ENCODE measurements at places on chromosomes 6 and 20.

DNA sequence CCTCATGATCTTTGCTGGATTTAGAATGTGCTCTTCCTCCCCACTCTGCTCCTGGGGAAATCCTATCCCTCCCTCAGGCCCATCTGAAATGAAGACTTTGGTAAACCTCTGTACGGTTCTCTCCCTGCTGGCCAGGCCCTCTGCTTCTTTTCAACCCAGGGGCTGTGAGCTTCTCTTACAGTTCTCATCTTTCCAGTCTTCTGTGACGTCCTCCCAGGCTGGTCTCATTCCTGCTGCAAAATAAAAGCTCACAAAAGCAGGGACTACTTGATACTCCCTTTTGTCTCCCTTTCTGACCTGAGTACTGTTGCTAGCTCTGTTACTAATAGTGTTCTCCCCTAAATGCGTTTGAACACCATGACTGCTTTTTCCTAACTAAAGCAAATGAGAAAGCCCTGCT, 46.3 kb downstream of the UNC5CL start:
- no peak for DNase-seq

DNA sequence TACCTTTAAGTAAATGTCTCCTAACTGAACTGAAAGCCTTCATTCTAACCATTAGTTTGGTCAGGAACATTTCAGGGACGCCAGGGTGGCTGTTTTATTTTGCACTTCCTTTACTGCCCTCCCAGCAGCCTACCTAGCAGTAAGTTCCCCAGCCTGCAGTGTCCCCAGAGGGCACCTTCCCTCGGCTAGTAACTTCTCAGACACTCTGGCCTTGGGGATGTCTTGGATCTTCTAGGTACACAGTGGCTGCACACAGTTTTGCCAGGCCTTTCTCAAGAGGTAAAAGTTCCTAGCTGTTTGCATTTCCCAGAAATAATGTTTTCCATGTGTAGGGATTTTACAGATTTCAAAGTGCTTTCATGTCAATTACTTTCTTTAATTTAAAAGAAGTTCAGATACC, 378 bp upstream of the LAMA2 start:
- no peak for DNase-seq

DNA sequence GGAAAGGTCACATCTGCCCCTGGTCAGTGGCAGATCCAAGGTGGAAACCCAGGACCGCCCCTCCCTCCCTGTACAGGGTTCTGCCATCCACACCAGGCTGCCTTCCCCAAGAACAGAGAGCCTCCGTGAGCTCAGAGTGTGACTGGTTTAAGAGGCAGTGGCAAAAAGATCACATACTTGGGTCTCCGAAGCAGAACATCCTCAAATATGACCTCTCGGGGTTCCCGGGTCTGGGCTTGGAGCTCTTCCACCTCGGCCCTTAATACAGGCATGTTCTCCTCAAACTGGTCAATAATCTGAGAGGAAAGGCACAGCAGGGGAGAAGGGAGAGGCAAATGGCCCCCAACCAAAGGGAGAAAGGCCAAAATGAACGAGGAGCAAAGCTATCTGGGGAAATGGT, 14.8 kb downstream of the C20orf96 start:
- DNase-seq, result no peak

DNA sequence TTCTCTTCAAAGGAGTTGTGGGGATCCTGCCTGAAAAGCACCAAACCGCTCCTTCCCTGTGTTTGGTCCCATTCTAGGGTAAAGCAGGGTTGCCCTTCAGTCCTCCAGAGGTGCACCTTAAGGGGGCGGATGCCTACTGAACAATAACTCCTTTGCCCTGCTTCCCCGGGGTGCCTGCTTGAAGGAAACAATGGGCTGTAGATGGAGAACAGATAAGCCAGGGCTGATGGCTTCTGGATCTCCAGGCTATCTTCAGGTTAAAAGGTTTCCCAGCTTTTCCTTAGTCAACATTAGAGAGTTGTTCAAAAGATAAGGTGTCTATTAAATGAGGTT, 5.4 kb upstream of the PRDM1 start:
- DNase-seq, result no peak

GRCh38 chr6:87237804-87238203, 82.4 kb downstream of the ZNF292 start:
- DNase-seq, result no peak

GRCh38 chr6:85251300-85251699, 198.6 kb upstream of the NT5E start:
- no peak for DNase-seq

- no peak for DNase-seq
These were observed 19.2 kb upstream of the ZSCAN16 start for GRCh38 chr6:28105245-28105639.

DNA sequence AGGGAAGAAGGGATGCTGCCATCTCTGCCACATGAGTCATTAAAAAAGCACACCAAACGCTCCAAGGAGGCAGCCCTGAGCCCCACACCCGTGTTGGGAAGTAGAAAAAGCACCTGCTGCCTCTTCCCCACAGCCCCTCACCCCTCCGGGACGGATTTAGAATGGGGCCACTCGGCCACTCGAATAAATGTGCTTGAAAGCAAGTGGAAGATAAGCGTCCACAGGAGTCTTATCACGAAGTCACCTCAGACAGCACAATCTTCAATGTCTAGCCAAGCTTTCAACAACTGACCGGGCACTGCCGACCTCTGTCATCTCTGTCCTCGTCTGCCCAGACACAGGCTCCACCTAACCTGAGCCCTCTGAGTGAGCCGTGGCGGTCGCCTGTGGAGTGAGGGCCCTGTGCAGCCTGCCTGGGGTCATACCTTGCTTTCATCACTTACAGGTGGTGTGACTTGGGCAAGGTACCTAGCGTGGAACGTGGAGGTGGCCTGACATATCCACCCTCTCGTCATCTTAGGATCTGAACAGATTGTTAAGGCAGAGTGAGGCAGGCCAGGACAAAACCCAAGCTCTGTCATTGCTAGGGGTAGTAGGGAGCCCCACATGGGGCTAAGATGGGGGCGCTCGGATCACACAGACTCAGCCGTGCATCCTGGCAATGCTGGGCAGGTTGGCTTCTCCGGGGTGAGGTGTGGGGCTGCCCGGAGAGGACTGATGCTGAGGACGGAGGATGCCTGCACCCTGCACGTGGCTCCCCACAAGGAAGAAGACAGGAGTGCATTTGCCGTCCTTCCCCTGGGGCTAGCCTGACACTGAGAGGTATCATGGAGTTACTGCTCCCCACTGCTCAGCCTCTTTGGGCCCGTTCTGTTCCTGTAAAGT, 34.8 kb downstream of the PSMG4 start:
- no peak for DNase-seq

- DNase-seq, result no peak
These were observed 14.8 kb upstream of the LPA start for GRCh38 chr6:160678744-160679401.

DNA sequence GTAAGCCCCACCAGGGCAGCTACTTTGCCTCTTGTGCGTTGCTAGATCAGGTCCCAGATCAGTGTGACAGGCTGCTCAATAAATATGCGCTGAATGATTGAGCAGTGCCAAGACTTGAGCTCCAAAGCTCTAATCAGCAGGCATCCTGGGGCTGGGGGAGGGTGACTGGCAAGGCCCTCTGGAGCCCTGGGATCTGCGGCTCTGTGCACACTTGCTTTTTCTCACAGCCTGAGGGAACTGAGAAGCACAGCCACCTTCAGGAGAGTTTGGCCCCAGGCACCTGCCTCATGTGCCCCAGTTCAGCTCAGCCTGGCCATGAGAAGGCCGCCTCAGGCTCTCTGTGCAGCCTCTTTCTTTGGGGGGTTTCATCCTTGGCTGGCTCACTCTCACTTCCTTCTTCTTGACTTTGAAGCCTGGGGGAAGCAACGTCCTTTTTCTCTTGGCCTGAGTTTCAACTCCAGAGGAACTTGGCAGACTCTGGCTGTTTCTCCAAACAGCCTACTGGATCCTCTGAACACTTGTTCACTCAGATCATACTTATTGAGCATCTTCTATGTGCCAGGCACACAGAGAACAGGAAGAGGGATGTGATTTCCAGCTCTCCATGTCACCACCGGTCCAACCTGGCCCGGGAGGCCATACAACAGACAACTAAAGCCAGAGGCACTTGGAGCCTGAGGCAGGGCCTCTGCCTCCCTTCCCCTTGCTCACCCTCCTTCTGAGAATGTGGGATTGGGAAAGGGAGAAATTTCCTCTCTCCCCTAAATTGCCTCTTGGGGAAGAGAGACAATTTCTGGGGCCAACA, 114.0 kb downstream of the VEGFA start:
- DNase-seq, result no peak

- DNase-seq, result no peak
These were observed 592.7 kb upstream of the POU3F2 start for GRCh38 chr6:98241630-98242029.

- DNase-seq, result no peak
These were observed 25.2 kb downstream of the FNDC1 start for GRCh38 chr6:159194421-159194820.

GRCh38 chr6:13648850-13649249, 33.7 kb downstream of the NOL7 start:
- no peak for DNase-seq

DNA sequence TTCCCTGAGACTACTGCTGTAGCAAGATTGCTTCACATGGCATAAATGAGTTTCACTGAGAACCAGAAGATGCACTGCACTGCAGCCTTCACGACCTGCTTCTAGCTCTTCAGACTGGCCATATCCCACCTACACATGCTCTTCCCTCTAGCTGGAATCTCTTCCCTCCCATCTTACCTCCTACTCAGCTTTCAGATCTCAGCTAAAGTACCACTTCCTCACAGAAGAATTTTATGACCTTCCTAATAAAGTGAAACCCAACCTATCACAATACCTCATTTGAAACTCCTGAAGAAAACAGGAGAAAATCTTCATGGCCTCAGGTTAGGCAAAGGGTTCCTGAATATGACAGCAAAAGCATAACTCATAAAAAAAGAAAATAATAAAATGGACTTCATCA, 99.9 kb downstream of the DTNBP1 start:
- no peak for DNase-seq

GRCh38 chr6:140366991-140367390, 992.5 kb upstream of the CITED2 start:
- no peak for DNase-seq

- no peak for DNase-seq
These were observed 75.1 kb upstream of the SYNJ2 start for GRCh38 chr6:157906537-157907061.

DNA sequence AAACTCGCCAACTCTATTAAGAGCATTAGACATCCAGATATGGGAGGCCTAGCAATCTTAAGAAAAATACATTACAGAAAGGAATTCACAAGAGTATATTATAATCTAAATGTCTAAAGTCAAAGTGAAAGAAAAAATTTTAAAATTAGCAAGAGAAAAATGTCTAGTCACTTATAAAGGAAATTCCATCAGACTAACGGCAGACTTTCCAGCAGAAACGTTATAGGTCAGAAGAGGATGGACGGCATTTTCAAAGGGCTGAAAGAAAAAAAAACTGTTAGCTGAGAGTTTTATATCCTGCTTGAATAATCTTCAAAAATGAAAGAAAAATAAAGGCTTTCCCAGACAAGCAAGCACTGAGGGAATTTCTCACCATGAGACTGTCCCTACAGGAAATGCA, 269.0 kb downstream of the HDGFL1 start:
- no peak for DNase-seq

DNA sequence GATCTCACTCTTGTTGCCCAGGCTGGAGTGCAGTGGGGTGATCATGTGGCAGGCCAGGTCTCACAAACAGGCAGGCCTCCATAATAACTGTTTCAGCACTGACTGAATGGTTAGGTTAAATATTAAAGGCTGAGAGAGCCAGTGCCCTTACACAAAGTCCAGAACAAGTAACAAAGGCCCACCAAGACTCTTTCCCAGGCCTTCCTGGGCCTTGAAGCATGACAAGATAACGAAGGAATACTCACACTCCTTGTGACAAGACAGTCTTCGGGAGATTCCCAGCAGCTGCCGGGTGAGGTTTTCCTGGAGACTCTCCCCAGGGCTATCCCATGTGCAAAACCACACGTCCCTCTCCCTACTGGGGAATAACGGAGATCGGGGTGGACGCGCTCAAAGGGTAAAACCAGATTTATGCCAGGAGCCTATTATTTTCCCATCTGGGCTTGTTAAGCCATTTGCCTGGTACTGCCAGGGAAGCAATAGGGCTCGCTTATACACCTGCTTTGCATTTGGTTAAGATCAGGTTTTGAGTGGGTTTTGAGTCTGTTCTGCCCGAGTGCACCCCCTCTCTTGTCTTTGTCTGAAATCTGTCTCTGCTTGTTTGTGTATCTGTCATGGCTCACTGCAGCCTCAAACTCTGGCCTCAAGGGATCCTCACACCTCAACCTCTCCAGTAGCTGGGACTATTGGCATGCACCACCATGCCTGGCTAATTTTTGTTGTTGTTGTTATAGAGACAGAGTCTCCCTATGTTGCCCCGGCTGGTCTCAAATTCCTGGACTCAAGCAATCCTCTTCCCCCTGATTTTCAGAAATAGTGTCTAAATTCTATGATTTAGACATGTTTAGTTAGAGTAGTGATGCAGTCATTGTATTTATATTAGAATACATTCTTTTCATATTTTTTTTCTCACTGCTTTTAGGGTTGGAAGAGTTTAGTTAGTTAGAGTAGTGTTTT, 1.4 kb upstream of the ENPP3 start:
- DNase-seq, result no peak

DNA sequence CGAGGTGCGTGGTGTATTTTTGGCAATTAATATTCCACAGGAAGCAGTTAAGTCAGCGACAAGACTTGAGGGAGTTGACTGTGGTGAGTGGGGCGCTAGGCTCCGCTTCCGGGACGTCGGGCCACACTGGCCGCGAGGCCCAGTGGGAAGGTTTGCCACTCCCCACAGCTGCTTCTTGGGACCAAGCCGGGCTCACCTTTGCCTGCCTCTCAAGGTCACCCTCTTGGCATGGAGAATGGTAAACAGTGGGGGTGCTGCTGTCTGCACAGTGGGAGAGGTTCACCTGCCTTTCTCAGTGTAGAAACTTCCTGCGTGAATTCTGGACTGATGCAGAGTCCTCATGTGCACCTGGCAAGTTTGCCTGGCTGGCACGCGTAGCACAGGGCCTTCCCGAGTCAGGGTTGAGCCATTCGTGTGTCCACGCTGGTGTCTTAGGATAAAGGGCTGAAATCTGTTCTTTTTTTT, 6.4 kb downstream of the OSBPL2 start:
- DNase-seq, result no peak

- no peak for DNase-seq
These were observed 837.6 kb downstream of the TBC1D32 start for GRCh38 chr6:120496661-120497060.

DNA sequence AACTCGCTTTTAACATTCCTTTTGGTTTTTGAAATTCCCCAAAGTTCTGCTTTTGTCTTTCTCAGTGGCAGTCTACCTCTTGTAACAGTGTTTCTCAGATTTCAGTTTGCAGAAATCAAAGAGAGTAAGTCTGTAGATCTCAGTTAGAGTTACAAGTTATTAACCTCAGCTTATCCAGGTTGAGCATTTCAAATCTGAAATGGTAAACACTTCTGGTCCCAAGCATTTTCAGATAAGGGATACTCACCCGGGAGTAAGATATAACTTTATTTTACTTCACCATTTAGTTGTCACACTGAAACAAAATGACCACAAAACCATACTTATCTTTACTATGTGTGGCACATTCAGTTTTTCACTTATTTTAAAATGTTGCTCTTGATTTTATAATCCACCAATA, 9.8 kb downstream of the ZNF292 start:
- no peak for DNase-seq
